Body of pancreas (tissue), 4 donors: ENCODE measurements at places on chromosomes 11 and 22.

- no peak for DNase-seq
Measured at GRCh38 chr11:18056561-18057181, 10.6 kb upstream of the TPH1 start.

- peak; percentile 51 for DNase-seq
Measured at GRCh38 chr11:32172848-32173834, 82.3 kb downstream of the RCN1 start.

DNA sequence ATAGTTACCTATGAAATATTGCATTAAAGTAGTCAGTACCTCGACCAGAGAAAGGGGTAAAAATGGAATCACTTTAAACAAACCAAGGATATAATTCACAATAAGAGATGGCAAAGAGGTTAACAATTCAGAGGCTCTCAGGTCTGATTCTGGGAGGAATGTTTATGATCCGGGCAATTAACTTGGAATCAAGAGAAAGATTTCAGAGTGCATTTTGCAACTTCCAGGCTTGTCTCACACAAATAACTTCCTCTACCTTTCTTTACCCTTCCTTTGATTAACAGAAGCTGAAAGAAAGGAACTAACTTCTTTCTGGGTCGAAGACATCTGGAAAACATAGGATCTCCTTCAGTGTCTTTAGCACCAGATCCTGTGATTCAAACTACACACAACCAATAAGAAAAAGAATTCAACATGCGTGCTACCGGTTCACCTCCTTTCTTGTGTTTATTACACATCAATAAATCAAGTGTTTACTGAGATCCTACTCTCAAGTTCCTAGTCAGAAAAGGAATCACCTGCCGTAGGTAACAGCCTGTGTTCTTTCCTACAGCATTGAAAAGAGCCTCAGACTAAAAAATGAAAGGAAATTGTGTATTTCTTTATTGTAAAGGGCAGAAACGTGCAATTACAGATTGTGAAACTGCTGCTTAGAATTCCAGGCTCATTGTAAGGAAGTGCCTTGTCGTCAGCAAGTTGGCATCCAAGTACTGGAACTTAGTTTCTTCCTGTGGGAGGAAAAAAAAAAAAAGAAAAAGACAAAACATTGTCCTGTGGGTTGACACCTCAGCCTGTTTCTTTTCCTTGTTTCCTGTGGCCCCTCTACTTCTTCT lies 29.5 kb downstream of the CARD18 start:
- no peak for DNase-seq

GRCh38 chr22:27799827-27800249 lies 1.7 kb downstream of the MN1 start:
- peak; percentile 41 for DNase-seq

- DNase-seq = no peak
Measured at GRCh38 chr11:19949606-19950005, 210.7 kb downstream of the DBX1 start.

- no peak for DNase-seq
Measured at GRCh38 chr11:74992852-74993251, 4.1 kb downstream of the NEU3 start.

DNA sequence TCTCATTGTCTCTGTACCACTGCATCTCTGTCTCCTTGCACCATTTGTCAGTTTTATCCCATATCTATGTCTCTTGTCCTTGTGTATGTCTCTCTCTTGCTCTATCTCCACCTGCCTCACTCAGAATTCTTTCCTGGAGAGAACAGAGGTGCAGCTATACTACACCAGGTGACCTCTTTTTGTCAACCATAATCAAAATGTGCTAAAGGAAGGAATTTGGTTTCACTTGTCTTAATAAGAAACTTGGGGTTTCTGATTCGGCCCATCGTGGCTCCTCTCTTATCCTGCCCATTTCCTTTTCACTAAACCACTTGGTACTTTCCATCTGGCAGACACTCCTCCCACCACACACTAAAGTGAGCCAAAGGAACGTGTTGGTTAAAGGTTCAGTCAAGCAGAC lies 2.0 kb upstream of the C11orf42 start:
- DNase-seq = no peak

GRCh38 chr11:24324211-24324610 lies 172.6 kb upstream of the LUZP2 start:
- DNase-seq = no peak

- no peak for DNase-seq
Measured at GRCh38 chr11:70523384-70524095, 125.2 kb downstream of the CTTN start.

DNA sequence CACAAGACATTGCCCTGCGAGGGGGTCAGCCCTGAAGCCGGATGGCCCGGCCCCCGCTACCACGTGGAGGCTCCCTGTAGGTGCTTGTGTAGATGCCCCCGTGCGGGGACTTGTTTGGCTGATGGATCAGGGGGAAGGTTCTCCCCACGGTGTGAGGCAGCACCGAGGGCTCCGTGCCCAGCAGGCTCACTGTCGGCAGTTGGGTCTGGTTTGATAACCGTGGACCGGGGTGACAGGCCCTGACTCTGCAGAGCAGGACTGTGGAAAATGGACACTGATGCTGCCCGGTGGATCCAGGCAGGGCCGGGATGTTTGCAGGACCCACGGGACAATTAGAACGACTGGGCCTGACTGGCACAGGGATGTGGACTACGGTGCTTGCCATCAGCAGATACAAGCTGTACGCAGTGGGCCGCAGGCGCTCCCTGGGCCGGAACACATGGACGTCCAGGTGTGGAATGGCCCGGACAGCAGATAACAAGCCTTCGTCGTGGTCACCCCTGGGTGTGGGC lies 19.0 kb downstream of the KCNQ1 start:
- no peak for DNase-seq

DNA sequence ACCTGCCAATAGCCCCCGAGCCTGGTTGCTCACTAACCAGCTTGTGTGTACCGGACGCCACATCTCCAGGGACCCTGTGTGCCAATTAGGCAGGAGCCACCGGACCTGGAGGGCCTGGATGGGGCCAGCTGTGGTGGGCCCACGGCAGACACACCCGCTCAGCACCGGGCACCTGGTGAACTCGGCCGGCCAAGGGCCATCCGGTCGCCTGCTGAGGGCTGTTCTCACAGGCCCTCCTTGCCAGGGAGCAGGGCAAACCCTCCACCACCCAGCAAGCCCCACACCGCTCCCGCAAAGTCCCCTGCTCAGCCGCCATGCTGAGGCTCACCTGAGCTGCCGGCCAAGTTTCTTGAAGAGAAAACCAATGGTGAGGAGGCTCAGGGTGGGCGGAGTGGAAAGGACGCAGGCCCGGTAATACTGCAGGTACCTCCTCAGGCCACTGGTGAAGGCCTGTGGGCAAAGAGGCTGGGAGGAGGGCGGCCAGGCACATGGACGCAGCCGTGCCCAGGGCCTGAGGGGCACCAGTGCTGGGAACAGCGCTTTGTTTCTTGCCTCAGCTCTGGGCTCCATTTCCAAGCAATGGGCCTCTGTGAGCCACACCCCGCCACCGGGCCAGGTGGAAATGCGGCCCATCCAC lies 17.1 kb downstream of the TUBGCP6 start:
- no peak for DNase-seq

DNA sequence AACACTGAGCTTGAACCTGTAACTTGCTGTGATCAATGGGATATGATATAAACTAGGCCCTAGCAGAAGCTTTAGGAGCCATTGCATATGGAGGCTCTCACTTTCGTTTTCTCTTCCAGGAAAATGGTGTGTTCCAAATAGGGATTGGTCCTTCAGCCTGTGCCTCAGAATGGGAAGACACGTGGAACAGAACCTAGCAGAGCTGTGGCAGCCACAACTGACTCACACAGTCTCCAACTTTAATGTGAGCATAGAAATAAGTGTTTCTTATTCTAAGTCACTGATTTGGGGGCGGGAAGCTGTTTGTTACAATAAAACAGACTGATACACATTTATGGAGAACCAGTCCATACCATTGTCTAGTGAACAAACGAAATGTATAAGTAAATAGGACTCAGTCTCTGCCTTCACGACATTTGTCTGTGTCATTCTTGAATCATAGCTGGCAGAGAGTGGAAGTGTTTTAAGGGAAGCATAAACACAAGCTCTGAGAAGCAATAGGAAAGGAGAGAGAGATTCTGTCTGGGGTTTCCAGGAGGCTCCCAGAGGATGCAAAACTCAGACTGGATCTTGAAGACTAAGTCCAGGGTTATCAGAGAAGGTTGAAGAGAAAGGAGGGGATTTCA lies 97.3 kb downstream of the GALNT18 start:
- no peak for DNase-seq

DNA sequence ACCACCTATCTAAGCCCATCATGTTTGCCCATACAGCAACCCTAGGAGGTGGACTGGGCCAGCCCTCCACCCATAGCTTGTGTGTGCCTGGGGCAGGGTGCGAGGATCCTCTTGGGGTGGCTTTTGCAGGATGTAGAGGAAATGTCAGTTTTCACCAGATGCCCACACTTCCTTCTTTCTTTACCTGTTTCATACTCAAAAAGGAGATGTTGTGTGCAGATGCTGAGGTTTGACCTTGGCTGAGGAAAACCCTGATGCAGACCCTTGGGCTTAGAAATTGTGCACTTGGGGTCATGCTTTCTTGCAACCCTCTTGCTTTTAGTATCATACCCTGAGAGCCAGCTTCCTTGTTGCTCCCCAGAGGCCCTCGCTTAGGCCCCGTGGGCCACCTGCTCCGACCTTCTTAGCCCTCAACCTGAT lies 2.2 kb downstream of the HTR3A start:
- no peak for DNase-seq

DNA sequence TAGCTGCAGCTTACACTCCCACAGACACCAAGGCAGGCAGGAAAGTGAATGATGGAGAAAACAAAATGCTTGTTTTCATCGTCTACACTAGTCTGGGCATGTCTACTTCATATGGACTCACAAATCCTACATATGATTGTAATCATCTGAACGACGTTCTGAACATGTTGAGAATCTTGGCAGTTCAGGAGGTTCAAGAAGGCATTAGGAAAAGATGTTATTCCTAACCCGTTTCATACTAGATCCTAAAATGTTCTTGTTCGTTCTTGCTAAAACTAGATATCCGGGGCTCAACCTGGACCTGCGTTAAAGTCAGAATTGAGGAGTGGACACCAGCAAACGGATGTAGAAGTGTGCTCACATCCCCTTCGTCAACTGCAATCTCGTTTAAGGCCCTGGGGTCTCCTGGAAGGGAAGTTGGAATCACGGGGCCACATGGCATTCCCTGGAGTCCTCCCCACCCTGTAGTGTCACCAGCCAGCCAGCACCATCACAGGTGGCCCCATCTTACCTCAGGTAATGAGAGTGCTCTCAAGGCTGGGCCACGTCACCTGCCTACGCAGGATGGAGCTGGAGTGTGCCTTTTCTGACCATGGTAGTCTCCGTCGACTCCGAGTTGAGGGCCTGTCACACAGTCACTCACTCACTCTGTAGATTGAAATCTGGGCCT lies 37.3 kb downstream of the C11orf58 start:
- no peak for DNase-seq

DNA sequence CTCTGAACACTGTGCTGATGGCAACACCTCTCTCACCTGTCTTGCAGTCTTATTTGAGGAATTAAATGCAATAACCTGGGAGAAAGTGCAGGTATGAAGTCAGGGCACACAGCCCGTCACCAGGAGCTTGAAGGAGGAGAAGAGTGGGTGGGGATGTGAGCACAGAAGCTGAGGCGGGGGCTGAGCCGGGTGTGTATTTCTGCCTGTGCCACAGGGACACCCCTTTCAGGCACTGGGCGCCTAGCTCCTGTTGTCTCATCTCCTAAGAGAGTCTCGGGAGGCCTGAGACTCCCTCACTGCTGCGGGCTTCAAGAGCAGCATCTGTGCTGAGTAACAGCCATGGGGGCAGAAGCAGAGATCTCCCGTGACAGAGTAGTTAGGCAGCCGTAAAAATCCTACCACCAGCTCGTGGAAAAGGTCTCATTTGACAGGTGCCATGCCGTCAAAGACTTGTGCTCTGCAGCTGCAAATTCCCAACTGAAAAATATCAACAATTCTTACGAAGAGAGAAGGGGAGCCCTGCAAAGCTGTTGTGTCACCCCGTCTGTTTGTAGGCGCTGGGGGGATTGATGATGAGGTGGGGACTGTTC lies 26.8 kb downstream of the PARVB start:
- DNase-seq = no peak

GRCh38 chr22:30008401-30008800 lies 71.9 kb upstream of the HORMAD2 start:
- no peak for DNase-seq

GRCh38 chr22:36285017-36285416 lies 32.1 kb downstream of the APOL1 start:
- DNase-seq = no peak

DNA sequence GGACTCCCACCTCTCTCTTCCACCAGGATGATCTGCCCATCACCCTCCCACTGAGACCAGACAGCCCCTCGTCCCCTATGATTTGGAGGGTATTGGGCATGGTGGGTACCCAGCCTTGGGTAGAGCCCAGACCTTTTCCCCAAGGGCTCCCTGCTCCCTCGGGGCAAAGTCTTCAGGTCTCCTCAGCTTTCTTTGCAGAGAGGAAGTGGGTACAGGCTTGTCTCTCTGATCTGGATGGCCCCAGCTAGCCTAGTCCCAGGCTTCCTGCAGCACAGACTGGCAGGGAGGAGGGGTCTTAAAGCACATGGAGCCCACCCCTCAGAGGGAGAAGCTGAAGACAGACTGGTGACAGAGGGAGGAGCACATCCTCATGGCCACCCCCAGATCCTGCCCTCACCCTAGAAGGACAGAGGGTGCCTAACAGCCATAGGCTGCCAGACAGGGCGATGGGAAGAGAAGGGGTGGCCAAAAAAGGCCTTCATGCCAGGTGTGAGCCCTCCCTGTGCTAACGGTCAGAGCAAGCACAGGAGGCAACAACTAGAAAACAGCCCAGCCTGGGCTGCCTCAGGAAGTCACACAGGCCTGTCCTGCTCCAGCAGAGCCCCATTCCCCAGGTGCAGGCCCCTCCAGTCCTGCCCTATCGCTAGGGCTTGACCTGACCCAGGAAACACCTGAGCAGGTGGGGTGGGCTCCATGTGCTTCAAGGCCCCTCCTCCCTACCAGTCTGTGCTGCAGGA lies 30.4 kb downstream of the SLC22A12 start:
- DNase-seq = no peak

GRCh38 chr11:31968461-31969358 lies 122.2 kb upstream of the RCN1 start:
- no peak for DNase-seq
